ENCODE measurements at places on chromosomes 16 and 17.
A peak's percentile ranks its signal among the peaks of the same experiment; 100 is the strongest.

- DNase-seq = no peak
Observed at GRCh38 chr17:6347776-6348175, 87.1 kb downstream of the AIPL1 start.

GRCh38 chr17:31130286-31131224 is 35.8 kb downstream of the NF1 start:
- no peak for DNase-seq

DNA sequence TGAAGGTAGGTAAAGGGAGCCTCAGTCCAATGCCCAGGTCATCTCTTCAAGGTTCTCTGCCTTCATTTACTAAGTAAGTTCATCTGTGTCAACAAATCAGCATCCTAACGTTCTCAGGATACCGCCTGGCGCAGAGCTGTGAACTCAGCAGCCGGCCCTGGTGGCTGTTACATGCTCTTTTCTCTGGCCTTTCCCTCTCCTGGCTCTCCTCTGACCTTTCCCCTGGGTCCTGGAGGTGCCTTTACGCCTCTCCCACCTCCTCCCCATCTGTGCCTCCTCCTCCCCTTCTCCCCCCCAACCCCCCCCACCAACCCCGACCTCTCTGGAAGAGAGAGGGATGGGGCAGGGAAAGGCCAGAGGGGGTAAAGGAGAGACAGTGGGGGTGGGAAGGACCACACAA is 19.5 kb downstream of the COTL1 start:
- no peak for DNase-seq

GRCh38 chr17:10600571-10600970 is 51.1 kb upstream of the MYH2 start:
- DNase-seq = no peak

GRCh38 chr16:35214840-35215239 is 1755.4 kb downstream of the TP53TG3F start:
- no peak for DNase-seq

GRCh38 chr17:82230609-82231311 is 1.9 kb downstream of the SLC16A3 start:
- peak; percentile 58 for DNase-seq

DNA sequence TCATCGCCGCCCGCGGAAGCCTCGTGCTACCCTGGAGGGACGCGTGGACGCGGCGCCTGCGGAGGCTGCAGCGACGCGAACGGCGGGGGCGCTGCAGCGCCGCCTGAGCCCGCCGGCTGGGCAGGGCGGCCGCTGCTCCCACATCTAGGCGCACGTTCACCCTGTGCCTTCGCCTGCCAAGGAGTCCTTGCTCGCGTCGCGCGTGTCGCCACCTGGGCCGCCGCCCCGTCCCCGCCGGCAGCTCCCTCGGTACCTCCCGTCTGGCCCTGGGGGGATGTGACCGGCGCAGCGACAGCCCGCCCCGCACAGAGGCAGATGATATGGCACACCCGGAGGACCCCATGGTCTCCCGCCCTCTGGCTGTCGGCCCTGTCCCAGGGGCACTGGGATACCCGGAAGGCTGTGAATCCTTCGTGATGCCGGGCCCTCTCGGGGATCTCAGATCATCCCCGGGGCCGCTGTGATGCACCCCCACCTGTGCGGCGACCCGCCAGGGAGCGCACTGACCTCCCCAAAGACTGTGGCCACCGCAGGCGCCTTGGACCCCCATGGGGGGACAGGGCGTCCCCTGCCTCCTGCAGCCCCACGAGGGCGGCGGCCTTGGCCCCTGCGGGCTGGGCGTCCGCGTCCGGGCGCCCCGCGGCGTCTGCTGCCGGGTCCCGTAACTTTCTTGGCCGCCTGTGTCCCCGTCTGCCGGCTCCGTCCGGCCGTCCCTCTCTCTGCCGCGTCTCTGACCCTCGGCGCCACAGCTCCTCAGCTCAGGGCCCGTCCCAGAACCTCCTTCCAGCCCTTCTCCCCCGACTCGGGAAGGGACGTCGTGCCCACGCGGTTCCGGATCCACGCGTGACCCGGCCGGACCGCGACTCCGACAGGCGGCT is 689 bp upstream of the TBC1D24 start:
- DNase-seq = peak; percentile 57

- no peak for DNase-seq
Observed at GRCh38 chr16:88010968-88011483, 59.8 kb downstream of the BANP start.
